ENCODE measurements at places on chromosomes 3 and 15. TPM values are rescaled to one million over a fixed set of nuclear protein-coding genes. Genes with fewer than 3 reads are reported as not detected.

- DNase-seq, result no peak
These were observed 82.9 kb downstream of the HES1 start for GRCh38 chr3:194218646-194219453.

GRCh38 chr3:131847966-131848510 lies 186.8 kb downstream of the CPNE4 start:
- no peak for DNase-seq

The STRA6 gene
- total RNA-seq, result not detected

The RHO gene
- total RNA-seq, result not detected

GRCh38 chr3:105714453-105714852 lies 154.4 kb downstream of the CBLB start:
- no peak for DNase-seq

All from mammary epithelial cell (primary cell).